Stimulated activated CD8-positive, alpha-beta memory T cell treated with anti-CD3 and anti-CD28 coated beads, Interleukin-15, amount 100 ng/mL, for 4 hours (primary cell): ENCODE measurements at places on chromosomes 2 and 18.

GRCh38 chr18:6428851-6429395 is 14.2 kb upstream of the L3MBTL4 start:
- no peak for DNase-seq

DNA sequence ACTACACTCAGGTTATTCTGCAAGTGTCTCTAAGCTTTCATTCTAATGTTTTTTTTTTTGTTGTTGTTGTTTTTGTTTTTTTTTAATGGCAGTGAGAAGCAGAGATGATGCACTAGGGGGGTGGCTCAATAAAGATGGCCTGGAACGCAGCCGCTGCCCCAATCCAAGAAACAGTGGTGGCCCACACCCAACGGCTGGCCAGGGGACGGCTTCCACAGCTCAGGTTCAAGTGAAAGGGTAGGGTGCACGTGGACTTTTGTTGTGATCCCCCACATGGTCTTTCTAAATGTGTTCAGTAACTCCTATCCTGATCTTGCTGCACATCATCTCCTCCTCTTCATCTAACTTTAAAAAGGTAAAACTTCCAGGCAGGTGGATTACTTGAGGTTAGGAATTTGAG is 190.1 kb downstream of the NDUFA10 start:
- no peak for DNase-seq

DNA sequence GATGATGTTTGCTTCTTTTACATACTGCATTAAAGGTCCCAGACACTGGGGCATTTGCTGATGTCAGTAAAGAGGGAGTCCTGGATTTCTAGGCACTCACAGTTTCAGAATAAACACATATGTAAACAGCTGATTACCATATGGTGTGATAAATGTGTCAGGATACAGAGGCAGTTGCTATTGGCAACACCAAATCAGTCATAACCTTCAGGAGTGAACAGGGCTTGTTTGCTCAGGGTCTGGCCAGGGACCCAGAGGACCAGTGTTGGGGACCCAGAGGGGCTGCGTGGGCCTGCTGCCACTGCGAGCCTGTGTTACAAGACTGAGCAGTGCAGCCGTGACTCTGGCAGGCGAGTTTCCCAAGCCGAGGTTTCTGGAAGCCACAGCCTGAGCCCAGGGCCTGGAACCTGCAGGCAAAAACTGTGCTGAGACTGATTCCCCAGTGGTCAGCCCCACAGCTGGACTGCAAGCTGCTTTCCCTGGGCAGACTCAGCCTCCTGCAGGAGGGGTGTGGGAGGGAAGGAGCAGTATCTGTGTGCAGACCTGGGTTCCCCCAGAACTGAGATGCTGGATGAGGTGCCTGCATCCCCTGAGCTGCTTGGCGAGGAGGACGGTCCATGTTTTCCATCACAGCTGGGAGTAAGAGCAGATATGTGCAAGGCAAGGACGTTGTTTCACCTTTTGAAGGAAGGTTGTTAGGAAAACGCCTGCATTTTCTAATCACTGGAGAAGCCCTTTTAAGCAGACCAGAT is 23.6 kb downstream of the ASAP2 start:
- no peak for DNase-seq

GRCh38 chr2:162462911-162463310 is 119.0 kb downstream of the GCA start:
- no peak for DNase-seq

GRCh38 chr2:204692790-204693189 is 147.5 kb downstream of the PARD3B start:
- DNase-seq: no peak

DNA sequence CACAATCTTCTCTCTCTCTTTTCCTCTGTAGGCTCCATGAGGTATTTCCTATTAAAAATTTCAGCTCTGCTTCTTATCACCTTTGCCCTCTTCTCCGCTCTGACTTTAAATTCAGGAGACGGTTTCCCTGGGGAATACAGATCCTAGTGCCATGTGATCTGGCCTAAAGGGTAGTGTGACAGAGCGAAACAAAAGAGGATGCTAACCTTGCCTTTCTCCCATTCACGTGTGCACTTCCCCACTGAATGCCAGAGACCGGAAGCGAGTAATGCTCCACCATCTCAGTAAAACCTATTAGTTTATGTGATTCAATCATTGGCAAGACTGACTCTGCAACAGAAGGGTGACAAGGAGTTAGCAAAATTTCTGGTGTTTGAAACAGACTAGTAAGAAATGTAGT is 358.3 kb downstream of the ZNF521 start:
- DNase-seq: no peak

GRCh38 chr2:144522176-144522896 is 2.4 kb upstream of the ZEB2 start:
- no peak for DNase-seq

DNA sequence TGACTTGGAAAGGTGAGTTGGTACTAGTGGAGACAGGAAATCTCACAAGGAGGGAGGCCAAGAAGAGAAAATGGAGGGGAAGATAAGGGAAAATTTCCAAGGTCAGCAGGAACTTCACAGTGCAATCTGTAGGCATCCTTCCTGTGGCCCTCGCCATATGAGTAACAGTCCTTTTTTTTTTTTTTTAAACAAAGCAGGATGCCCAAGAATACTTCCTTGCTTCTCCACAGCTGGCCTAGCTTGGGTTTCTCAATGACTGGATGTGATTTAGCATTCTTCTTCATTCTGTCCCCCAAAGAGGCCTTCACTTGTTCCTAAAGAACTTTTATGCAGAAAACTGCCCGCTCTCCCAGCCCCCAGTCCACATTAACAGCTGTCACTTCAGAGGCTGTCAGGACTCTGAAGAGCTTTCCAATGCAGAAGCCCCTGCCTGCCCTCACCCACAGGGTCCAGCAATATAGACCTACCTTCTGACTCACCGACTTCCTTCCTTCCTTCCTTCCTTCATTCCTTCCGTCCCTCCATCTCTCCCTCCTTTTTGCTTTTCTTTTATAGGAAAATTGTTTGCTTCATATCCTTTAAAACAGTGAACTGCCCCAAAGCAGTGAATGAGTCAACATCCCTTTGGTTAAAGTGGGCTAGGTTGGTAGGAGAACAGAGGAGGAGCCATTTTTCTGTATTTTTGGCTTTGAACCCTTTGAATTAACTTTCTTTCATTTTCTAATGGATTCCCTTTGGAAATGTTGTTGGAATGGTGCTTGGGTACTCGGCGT is 172.0 kb downstream of the MGAT5 start:
- DNase-seq: no peak

- no peak for DNase-seq
Measured at GRCh38 chr2:23494286-23494685, 109.3 kb downstream of the KLHL29 start.

- DNase-seq: no peak
Measured at GRCh38 chr2:161208527-161209139, 48.4 kb downstream of the TANK start.

DNA sequence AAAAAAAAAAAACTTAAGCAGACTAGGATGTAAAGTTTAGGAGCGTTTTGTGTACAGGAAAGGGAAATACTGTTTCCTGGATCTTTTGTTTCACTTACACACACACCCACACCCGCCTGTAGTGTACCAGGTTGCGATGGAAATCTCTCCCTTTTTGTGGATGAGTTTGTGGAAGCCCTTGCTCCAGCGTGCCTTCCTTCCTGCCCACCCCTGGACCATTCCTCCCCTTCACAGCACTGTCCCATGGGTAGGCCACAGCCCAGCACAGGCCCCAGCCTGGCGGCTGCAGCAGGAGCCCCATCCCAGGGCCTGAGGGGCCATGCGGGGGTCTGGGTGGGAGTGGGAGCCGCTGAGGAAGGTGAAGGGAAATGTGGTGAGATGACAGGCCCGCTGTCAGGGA is 15.1 kb downstream of the MALL start:
- DNase-seq: no peak

DNA sequence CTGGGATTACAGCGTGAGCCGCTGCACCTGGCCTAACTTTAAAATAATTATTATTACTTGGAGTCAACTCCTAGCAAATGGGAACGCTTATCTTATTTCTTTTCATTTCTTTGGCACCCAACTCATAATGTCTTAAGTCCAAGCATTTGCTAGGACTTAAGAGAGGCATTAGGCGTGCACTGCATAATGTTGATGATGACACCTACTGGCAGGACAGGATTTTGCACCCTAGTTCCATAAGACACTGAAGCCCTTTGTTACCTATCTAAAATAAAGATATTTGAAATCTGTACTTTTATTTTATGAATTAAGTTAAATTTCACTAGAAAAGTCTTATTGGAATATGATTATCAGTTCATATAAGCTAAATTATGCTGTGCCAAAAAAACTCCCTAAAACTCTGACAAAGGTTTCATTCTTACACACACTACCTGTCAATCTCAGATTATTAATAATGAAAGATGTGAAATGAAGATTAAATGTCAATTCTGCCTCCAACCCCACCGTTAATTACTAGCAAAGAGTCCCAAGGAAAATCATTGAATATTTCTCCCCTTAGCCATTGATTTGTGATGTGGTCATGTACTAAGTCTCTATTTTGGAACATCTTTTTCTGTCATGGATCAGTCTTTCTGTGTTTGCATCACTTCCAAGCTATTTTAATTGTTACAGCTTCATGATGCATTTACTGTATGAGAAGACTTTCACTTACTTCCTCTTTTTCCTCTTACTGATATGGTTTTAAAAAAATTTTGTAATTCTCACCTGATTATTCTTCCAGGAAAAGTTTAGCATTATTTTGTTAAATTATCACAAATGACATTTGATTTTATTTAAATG is 12.7 kb upstream of the CDH2 start:
- no peak for DNase-seq

DNA sequence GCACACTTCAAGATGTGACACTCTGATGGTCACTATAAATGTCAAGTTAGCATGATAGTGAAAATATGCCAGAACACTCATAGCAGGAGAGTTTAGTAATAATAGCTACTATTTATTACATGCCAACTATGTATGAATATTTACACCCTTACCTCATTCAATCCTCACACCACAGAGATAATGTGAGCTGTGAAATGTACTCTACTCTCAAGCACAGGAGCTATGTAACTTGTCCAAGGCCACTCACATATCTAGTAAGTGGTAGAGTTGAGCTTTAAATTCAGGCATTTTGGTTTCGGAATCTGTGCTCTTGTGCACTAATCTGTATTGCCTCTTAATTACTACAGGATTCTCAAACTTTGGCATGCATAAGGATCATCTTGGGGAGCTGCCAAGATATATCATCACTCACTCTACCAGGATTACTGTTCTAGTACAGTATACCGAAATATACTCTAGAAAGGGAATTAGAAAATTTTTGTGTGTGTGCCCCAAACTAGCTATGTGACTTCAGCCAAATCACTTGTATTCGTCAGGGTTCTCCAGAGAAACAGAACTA is 154.3 kb downstream of the PLCL1 start:
- no peak for DNase-seq

- no peak for DNase-seq
Measured at GRCh38 chr2:226767056-226767813, 32.4 kb downstream of the IRS1 start.

- no peak for DNase-seq
Measured at GRCh38 chr2:142218471-142218870, 87.7 kb upstream of the LRP1B start.

GRCh38 chr2:7432436-7432835 is 515.2 kb downstream of the RNF144A start:
- no peak for DNase-seq

DNA sequence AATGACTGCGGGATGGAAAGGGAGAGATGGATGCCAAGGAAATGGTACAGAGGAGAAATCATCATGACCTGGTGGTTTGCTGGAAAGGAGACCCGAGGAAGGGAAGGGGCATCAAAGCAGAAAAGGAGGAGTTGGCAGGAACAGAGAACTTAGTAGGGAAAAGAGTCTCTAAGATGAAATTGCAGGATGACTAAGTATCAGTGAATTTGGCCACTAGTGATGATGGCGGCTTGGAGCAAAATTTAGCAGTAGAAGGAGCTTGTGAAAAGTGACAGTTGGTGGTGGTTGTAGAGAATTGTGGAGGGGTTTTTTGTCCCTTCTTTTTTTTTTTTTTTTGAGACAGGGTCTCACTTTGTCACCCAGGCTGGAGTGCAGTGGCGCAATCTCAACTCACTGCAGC is 10.1 kb downstream of the METAP1D start:
- no peak for DNase-seq

DNA sequence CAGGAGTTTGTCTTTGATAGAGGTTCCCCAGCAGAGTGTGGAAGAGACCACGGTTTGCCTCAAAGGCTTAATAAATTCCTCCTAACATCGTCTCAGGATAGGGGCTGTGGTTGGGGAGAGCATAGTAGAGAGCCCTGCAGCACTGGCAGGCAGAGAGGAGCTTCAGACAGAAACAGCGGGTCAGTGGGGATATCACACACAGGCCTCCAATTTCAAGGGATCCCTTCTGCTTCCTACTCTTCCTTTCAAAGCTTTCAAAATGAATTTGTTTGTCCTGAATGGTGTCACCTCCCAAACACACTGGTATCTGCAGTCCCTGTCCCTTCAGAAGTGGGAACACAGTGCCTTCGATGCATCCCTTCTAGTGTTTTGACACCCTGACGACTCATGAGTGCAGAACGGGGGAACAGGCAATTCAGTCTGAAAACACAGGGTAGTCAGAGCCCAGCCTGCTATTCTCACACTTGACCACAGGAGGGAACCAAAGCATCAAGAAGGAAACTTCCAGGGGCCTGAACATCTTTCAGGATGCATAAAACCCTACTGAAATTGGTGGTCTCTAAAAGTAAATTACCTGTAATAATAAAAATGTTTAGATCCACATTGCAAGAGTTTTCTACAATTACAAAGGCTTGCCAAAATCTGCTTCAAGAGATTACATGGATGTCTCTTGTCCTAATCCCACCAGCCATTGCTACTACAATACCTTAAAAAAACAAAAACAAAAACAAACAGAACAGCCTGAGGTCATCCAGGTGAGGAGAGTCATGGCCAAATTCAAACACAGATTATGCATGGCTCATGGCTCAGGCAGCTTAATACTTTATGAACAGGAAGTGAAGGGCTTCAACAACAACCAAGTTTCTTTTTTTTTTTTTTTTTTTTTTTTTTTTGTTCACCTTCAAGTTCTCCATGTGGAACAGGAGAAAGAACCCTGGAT is 49.8 kb downstream of the SLC14A2 start:
- peak; percentile 51 for DNase-seq

DNA sequence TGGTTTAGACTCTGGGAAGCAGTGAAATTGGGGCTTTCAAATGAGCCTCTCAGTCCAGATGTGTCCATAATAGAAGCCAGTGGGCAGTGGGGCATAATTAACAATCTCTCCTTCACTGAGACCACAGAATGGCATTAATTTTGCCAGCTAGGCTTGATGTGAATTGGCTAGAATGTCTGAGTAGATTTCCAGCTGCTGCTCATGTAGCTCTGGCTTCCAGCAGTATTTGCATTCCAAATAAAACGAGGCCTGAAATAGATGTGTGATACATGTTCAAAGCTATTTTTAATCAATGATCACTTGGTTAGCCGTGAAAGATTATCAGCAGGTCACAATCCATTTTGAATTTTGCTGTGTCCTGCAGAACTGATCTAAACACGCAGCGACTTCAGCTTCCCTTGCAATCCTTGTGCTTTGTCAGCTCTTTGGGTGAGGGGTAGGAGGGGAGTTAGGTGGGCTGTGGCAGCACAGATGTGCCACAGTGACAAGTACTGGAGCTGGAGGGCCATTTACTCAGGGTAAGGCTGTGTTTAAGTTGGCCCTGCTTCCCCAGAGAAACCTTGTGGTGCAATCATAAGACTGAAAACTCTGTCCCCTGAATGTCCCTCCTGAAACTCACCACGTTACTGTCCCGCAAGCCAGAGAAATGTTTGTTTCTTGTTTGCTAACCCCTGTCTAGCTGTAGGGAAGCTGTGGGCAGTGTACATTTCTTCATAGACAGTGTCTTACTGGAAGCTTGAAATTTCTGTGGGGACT is 56.9 kb upstream of the TMEM178A start:
- DNase-seq: no peak

GRCh38 chr2:162342841-162343240 is 1.1 kb upstream of the GCA start:
- no peak for DNase-seq

GRCh38 chr18:60676815-60677214 is 304.2 kb upstream of the MC4R start:
- DNase-seq: no peak
